ELR (cell line): ENCODE measurements at places on chromosomes 7 and 10.
A peak's percentile ranks its signal among the peaks of the same experiment; 100 is the strongest.

GRCh38 chr10:95426482-95426881 lies 134.7 kb downstream of the SORBS1 start:
- DNase-seq, result no peak

DNA sequence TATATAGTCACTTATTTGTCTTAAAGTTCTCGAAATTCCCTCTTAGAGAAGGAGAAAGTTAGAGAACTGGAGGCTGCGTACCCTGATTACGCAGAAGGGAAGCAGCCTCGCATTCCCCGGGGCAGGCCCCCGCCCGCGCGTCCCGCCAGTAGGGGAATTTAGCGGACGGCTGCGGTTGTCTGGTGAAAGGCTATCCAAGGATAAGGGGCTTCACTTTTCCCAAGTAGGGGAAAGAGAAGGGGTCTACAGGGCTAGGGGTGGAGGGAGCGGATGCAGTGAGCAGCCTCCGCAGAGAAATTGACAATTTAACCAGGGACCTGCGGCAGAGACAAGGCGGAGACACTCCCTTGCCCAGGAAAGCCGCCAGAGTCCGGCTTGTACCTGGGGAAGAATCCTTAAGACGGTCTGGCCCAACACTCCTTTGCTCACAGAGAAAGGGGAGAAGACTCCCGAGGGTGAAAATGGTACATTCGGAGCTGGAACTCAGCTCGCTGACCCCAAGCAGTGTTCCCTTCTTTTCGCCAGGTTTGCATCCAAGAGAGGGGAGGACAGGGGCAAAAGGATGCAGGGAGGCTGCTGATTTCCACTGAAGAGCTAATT lies 994 bp upstream of the MAGI2 start:
- DNase-seq, result peak; percentile 63

DNA sequence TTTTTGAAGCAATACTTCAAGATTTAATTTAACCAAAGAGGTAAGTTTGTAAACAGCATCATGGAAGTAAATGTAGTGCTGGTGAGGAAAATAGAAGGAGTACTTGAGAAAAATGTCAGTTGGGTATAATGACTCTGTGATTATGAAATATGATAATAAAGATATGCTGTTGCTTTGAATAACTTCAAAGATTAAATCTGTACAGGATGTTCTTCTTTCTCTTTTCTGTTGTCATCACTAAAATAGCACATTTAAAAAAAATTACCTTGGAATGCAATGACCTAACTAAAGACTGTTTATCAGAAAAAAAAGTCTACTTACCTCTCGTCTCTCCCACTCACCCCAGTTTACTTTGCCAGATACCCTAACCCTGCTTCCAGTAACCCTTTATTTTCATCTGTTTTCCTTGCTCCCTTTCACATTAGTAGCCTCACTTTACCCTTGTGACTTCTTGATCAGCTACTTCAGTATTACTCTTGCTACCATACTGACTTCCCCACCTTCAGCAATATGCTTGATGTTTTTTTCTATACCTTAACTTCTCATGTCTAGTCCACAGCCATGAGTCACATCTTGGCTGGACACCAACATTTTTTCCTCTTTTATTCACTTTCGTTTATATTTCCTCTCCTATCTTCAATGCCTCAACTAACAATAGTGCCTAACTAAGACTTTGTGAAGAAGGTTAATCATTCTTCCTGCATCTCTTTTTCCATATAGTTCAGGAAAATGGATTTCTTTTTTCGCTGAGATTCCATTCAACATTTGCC lies 29.7 kb upstream of the TAS2R16 start:
- peak; percentile 5 for DNase-seq

GRCh38 chr7:130649004-130649790 lies 19.4 kb downstream of the COPG2 start:
- DNase-seq, result peak; percentile 73

GRCh38 chr7:151315038-151315655 lies 26.5 kb upstream of the NUB1 start:
- DNase-seq, result peak; percentile 70
